SK-N-SH (cell line): ENCODE measurements at places on chromosomes 7 and 10. TPM values are rescaled to one million over a fixed set of nuclear protein-coding genes. Genes with fewer than 3 reads are reported as not detected.

GRCh38 chr7:66140924-66141323, 26.3 kb downstream of the CRCP start:
- H3K27ac ChIP-seq: peak overlapping the region; percentile 55; the same call in 1 of the 2 replicates
- DNase-seq: peak; percentile 52
- H3K4me3 ChIP-seq: no peak overlapping the region
- H3K4me1 ChIP-seq: peaks cover 56% of the 10 kb centered on the region
- no peaks in the 10 kb centered on the region for H3K27me3 ChIP-seq

GRCh38 chr10:76119036-76119435, 687.6 kb downstream of the LRMDA start:
- H3K27ac ChIP-seq: no peak overlapping the region
- no peaks in the 10 kb centered on the region for H3K36me3 ChIP-seq

- no peak overlapping the region for H3K4me3 ChIP-seq
- no peaks in the 10 kb centered on the region for H3K27me3 ChIP-seq
- peak overlapping the region; percentile 99 for H3K27ac ChIP-seq
These were observed 15.8 kb upstream of the TRIM8 start for GRCh38 chr10:102628451-102628911.

SPDYE16 gene
- 0.10 TPM in 1 of 2 replicates, not detected in the other for polyA plus RNA-seq

CALHM1 gene
- not detected in 2 replicates for polyA plus RNA-seq
